ENCODE measurements at places on chromosomes 5 and 9.

- no peak for DNase-seq
Measured at GRCh38 chr5:91126448-91126847, 256.7 kb downstream of the ARRDC3 start.

GRCh38 chr9:137809040-137809576 is 68.5 kb upstream of the CACNA1B start:
- DNase-seq: no peak

DNA sequence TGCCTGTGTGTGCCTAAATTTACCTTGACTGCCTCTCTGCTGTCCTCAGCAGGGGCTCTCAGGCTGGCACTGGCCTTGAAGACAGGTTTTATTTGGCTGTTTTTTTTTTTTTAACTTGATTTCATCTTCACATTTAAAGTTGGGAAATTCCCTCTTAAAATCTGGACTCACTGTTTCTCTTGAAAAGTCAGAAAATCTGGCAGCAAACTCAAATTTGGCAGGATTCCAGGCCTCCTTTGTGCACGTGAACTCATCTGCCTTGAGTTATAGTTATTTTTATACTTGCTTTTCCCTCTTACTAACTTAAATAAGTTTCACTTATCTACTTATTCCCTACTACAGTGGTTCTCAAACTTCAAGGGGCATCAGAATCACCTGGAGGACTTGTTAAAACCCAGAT is 118.4 kb upstream of the MAP3K1 start:
- DNase-seq: peak; percentile 54

DNA sequence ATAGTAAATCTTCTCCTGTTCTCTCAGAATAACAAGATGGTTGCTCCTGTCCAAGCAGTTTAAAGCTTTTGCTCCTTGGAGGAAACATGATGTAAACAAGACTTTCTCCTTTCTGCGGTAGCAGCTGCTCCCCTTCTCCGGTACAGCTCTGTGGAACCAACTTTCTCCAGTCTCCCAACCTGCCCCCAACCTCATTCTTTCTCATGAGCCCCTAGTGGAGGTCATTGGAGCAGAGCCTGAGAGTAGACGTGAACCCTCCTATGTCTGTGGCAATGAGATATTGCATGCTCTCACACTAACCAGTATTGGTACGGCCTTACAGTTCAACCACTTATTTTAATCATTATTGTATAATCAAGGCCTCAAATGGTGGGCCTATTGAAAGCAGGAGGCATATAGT is 483.8 kb upstream of the CDH10 start:
- no peak for DNase-seq

DNA sequence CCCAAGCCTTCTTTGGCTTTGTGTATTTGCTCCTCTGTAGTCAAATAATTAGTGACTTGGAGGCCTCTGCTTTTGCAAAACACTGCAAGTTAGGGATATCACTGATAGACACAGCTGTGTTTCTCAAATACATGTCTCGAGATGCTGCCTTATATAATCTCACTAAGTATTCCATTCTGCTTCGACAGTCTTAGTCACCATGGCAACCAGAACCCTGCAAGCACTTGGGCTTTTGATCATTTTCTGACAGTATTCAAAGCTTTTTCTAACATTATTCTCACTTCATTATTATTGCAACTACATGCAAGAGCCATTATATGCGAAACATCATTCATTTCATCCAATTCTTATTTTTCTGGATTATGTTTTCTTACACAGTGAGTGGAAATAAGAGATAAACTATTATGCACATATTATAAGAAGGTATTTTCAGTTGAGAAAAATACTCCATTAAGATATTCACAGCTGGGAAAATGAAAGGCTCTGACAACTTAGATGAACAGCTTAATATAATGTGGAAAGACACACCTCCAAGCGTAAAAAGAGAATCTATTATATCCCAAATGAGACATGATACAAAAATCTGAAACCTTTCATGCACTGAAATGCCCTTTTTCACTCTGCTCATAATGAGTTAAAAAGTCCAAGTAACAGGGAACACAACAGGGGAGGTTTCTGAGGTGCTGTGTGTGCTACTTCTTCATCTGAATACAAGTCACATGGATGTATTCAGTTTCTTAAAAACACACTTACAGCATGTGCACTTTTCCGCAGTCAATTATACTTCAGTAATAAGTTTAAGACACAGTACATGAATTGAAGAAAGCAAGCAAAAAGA is 93.9 kb downstream of the SCAI start:
- no peak for DNase-seq

Data from CD4-positive, alpha-beta T cell treated with Interleukin-10 for 1 hour (primary cell).